ENCODE measurements at places on chromosomes 6 and 20.
A peak's percentile ranks its signal among the peaks of the same experiment; 100 is the strongest.

- DNase-seq, result peak; percentile 1
These were observed 490 bp downstream of the JAG1 start for GRCh38 chr20:10673176-10673841.

GRCh38 chr6:32799168-32799567 lies 17.6 kb downstream of the HLA-DOB start:
- no peak for DNase-seq

GRCh38 chr6:98711380-98711779 lies 123.0 kb upstream of the POU3F2 start:
- DNase-seq, result no peak

DNA sequence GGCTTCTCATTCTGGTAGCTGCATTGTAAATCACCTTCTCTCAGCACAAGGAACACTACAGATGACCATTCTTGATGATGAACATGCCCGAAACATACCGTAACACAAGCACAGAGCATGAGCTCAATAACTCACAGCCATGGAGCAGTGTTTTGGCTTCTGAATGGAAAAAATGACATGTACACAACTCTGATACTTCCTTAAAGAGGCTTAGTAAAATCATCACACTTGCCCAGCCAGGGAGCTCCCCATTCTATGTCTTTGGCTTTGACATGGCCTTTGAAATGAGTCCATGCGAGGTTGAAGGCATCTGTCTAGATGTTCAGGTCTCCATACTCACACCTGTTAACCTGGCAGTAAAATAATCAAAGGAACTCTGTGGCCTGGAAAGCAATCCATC lies 87.6 kb downstream of the MYB start:
- DNase-seq, result no peak

DNA sequence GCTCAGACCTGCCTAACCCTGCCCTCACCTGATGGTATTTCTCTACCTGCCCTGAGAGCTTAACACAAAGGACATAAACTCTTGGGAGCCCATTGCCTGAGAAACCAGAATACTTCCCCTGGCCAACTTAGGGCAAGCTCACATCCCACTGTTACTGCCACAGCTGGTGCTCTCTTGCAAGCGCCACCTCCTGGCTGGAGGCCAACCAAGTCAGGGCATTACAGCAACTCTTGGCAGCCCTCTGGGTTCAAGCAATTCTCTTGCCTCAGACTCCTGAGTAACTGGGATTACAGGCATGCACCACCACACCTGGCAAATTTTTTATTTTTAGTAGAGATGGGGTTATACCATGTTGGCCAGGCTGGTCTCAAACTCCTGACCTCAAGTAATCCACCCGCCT lies 70.1 kb downstream of the HECA start:
- DNase-seq, result no peak

- DNase-seq, result no peak
These were observed 235.5 kb downstream of the BMP7 start for GRCh38 chr20:57030611-57031600.

GRCh38 chr6:7111095-7111690 lies 3.4 kb downstream of the RREB1 start:
- no peak for DNase-seq

GRCh38 chr6:26327450-26328264 lies 37.3 kb upstream of the BTN3A2 start:
- peak; percentile 72 for DNase-seq

DNA sequence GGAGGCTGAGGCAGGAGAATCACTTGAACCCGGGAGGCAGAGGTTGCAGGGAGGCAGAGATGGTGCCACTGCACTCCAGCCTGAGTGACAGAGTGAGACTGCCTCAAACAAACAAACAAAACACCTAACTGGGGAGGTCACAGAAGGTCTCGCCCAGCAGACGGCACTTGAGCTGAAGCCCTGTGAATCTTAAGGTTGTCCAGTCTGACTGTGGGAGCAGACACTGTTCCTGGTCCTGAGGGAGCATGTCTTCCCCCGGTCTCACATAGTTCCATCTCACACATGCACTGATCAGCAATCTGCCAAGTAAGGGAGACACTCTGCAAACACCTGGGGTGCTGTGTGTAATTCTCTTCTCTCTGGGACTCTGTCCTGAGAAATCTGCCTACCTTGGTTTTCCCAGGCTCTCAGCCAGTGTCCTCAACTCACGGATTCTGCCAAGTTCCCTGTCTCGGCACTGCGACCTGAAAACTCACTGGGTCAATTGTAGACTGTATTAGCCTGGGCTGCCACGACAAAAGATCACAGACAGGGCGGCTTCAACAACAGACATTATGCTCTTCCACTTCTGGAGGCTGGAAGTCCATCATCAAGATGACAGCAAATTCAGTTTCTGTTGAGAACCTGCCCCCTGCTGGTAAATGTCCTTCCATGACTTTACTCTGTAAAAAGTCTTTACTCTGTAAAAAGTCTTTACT lies 94.3 kb downstream of the JPH2 start:
- no peak for DNase-seq

DNA sequence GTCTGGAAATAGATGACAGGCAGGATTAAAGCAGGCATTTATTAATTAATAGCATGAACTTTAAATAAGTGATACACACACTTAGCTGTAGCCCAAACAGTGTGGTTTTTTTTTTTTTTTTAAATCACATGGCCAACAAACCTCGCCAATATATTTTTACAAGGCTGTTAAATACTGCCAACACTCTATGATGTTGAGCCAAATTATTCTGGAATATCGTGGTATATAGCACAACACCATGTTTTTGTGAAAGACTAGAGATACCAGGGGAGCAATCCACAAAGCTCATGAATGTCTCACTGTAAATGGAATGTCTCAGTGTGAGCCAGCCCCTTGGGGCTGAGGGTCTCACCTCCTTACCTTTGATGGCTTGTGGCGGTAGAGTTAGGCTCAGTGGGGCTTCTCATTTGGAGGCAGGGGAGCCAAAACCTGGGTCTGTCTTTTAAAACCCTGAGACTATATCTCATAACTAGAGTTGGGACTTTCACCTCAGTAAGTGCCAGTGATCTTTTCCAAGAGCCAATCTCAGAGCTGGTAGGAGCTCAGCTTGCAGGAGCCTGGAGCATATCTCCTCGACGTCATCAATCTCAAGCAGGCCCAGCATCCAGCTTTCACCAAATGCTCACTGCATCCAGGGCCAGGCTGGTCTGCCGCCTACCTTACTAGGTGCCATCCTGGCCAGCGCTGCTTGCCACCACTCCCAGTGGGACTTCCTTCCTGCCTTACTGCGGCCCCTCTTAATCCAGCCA lies 78.5 kb upstream of the FAM184A start:
- DNase-seq, result no peak

- no peak for DNase-seq
These were observed 11.0 kb downstream of the SESN1 start for GRCh38 chr6:109083657-109084056.

GRCh38 chr6:127997496-127998164 lies 96.8 kb upstream of the THEMIS start:
- DNase-seq, result no peak

DNA sequence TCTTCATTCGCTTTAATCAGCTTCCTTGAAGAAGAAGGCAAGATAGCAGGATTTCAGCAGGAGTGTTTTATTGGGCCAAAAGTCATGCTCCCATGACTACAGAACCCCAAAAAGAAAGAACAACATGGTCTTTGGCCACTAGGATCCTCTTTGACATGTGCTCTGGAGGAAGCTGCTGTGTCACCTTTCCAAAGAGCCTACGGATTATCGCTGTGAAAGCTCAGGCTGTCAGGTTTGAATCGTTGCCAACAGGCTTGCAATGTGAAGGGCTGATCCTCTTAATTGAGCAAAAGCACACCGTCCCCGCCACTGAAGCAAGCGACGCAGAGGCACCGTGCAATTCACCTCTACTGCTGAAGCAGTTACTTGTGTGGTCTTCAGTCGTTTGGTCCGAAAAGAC lies 29.0 kb downstream of the MYLIP start:
- no peak for DNase-seq

DNA sequence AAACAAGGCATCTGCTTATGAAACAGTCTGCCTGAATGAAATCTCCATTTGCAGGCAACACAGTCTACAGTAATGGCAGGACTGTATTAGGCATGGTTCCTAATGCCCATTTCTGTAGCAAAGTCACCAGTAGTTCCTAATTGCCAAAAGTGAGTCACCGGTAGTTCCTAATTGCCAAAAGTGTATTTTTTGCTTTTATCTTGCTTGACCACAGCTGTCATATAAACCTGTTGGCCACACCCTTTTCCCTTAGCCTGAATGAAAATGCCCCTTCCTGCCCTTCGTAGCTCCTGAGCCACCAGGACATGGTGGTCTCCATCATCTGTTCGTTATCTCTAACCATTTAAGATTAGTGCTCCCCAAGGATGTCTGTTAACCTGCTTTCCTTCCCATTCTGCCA lies 34.5 kb downstream of the MTHFD1L start:
- DNase-seq, result no peak

GRCh38 chr20:19137641-19138040 lies 74.8 kb upstream of the SLC24A3 start:
- no peak for DNase-seq

GRCh38 chr20:23024701-23025100 lies 10.4 kb upstream of the SSTR4 start:
- no peak for DNase-seq

GRCh38 chr6:42404484-42404883 lies 47.2 kb downstream of the TRERF1 start:
- DNase-seq, result peak; percentile 21

DNA sequence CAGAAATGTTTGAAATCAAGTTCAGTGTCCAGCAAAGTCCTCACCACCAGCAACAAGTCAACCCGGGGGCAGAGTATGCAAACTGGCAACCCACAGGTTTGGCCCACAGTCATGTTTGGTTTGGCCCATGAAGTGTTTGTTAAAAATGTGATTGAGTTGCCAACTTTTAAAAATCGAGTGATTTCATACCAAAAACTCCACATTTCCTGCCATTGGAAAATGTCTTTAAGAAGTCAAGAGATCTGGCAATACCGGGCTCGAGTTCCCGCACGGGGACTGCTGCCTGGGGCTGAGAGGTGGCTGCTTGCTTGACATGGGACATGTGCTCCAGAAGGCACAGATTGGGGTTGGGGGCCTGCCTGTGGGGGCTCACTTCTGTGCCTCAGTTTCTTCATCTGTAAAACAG lies 36.1 kb downstream of the PREX1 start:
- no peak for DNase-seq

GRCh38 chr20:11098888-11099287 lies 425.1 kb upstream of the JAG1 start:
- no peak for DNase-seq

- DNase-seq, result no peak
These were observed 19.9 kb downstream of the TGM2 start for GRCh38 chr20:38144974-38145728.

DNA sequence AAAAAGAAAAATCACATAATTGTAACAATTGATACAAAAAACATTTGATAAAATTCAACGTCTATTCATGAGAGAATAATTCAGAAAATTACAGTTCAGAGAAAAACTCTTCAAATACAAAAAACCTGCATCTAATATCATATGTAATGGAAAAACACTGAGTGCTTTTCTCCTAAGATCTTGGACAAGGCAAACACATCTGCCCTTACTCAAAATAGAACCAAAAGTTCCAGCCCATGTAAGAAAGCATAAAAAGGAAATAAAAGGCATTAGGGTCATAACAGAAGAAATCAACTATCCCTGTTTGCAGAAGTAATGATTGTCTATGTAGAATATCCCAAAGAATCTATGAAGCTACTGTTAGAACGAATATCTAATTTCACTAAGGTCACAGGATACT lies 721.4 kb downstream of the RFPL4B start:
- no peak for DNase-seq

- DNase-seq, result no peak
These were observed 4.9 kb downstream of the TUBB start for GRCh38 chr6:30724906-30725667.

DNA sequence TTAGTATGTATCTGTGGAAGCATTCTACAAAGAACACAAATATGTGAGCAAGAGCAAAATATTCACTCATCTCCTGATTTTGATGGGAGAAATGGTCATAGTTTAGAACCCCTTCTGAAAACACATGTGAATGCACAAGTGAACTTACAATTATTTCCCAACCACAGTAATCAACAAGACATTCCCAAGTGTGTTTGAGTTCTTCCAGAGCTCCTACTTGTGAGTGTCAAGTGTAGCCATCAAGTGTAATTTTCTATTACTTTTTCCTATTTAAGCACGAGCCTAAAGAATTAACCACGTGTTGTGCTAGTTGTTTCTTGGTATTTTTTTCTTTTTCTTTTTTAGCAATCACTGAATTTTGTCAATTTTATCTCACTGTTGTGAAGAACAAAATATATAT lies 402.3 kb downstream of the NKAIN2 start:
- no peak for DNase-seq

DNA sequence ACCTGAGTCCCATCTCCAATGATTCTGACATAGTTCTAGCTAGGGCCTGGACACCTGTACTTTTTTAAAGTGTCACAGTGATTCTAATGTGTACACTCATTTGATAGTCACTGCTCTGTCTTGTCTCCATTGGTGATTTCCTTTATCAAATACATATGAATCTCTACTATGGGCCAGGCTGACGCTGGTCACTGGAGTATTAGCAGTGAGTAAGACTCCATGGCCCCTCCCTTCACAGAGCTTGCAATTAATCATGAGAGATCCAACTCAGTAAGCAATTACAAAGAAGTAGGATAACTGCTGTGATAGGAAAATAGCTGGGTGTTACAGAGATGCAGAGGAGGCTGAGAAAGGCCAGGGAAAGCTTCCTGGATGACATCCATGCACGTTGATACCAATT lies 19.3 kb upstream of the SASH1 start:
- no peak for DNase-seq

GRCh38 chr6:40164345-40164755 lies 230.1 kb upstream of the MOCS1 start:
- DNase-seq, result no peak

GRCh38 chr6:112086744-112087135 lies 542 bp downstream of the TUBE1 start:
- DNase-seq, result no peak

All from stimulated activated CD4-positive, alpha-beta T cell treated with anti-CD3 and anti-CD28 coated beads, Interleukin-4, amount 100 ng/mL, for 4 hours (primary cell).